ENCODE measurements at places on chromosomes 3 and 15.

DNA sequence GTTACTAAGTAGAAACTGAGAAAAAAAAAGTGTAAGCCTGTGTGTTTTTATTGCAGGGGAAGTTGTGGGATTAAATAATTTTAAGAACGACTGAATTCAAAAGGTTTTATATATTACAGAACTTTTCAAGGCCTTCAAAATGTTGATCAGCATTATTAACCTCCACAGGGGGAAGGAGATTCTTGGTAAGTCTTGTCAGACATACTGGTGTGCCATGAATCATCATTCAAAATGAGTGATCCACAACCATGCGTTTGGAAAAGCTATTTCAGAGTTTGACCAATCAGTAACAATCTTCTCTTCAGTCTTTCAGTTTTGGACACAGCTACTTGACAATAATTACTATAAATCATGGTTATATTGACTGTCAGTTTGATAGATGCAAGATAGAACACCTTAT is 70.2 kb downstream of the ADAMTS9 start:
- DNase-seq, result no peak

GRCh38 chr3:115341208-115341607 is 194.1 kb upstream of the ZBTB20 start:
- no peak for DNase-seq

- DNase-seq, result no peak
These were observed 46.2 kb downstream of the SEMA3G start for GRCh38 chr3:52398670-52399081.

GRCh38 chr15:68192117-68192516 is 13.0 kb downstream of the CALML4 start:
- DNase-seq, result no peak

DNA sequence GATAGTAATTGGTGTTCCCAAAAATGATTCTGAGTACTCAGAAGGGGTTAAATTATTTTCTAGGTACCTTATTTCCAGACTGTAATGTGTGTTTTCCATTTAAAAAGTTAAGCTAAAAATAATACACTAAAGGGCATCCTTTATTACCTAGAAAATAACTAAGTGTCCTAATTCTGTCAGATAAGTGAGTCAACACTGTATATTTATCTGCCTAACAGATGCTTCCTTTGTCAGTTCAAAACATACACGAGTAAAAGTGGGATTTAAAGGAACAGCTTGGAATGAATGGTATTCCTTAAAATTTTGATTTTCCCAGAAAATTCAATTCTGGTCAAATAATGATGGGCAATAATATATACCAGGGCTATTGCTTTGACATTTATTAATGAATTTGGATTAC is 78.3 kb downstream of the ADAMTSL3 start:
- no peak for DNase-seq

DNA sequence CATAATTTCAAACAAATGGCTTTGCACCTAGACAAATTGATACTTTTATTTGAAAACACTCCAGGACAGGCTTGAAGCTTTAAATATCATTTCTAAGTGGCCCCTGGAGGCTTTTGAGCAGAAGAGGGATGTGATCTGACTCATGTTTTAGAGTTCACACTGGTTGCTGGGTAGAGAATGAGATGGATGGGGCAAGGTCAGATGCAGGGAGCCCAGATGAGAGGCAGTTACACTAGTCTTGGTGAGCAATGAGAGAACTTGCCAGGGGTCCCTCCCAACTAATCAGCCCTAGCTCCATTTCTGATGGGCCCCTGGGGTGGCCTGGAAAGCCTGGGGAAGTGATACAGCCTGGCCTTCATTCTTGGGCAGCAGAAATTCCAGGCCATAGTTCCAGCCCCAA is 190.4 kb downstream of the MEGF11 start:
- no peak for DNase-seq

DNA sequence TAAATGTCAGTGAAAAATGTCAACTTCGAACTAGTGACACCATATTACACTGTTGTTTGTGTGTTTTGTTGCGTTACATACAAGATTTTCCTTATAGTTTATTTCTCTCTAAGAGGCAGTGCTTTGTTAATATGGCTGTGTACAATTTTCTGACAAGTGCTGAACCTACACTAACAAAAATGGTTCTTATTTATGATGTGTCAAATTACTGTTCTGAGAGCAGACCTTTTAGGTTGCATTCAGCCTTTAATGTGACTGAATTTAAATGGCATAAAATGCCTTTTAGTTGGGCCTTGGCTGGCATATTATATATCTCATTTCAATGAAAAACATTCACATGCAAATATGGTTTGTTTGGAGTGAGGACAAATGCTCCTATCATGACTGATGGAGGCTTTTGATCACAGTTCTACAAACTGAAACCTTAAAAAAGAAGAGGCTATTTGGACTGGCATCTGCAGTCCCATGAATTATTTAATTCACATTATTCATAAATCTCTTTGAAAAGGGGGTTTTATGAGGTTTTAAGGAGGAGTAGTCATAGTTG is 750.6 kb downstream of the CADM2 start:
- DNase-seq, result no peak

DNA sequence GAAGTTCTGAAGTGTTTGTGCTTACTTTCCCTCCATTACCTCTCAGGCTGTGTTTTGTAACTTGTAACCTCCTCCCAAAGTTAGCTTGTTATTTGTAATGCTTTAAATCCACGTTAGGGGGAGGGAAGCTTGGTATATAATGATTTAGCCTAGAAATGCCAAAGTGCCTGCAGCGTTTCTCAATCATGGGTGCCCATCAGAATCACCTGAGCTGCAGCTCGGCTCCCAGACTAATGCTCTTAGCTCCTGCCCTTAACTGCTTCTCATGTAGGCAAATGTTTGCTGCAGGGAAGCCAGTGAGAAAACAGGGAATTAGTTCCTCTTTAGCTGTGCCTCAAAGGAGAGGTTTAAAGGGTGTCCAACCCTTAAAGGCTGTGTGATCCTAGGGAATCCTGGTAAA is 219.2 kb upstream of the NAALADL2 start:
- no peak for DNase-seq

DNA sequence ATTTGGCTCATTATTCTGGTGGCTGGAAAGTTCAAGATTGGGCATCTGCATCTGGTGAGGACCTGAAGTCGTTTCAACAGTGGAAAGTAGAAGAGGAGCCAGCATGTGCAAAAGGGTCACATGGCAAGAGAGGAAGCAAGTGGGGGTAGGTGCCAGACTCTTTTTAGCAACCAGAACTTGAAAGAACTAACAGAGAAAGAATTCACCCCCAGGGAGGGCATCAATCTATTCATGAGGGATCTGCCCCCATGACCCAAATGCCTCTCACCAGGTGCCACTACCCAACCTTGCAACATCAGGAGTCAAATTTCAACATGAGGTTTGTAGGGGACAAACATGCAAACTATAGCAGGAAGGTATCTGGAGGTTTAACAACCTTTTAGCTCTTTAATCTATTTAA is 10.3 kb upstream of the RYK start:
- DNase-seq, result no peak

DNA sequence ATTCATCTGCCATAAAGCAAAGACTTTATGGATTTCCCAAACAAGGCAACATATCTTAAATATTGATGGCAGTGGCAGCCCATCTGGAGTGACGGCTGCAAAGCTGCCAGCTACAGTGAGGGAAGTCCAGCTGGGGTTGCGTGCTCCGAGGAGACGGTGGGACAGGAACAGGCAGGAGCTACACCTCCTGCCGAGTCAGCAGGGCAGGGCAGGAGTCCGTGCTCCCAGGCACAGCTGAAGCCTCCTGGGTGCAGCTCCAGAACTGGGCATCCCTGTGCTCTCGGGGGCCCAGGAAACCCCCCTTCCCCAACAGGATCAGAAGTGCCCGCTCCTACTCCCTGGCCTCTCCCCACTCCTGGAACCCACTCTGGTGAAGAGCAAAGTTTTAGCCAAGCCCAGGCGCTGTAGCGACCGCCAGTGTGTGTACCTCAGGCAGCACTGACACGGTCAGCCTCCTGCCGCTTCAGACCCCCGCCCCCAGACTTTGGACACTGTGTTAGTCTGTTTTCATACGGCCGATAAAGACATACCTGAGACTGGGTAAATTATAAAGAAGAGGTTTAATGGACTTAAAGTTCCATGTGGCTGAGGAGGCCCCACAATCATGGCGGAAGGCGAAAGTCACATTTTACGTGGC is 556.4 kb upstream of the CCDC54 start:
- DNase-seq, result no peak

DNA sequence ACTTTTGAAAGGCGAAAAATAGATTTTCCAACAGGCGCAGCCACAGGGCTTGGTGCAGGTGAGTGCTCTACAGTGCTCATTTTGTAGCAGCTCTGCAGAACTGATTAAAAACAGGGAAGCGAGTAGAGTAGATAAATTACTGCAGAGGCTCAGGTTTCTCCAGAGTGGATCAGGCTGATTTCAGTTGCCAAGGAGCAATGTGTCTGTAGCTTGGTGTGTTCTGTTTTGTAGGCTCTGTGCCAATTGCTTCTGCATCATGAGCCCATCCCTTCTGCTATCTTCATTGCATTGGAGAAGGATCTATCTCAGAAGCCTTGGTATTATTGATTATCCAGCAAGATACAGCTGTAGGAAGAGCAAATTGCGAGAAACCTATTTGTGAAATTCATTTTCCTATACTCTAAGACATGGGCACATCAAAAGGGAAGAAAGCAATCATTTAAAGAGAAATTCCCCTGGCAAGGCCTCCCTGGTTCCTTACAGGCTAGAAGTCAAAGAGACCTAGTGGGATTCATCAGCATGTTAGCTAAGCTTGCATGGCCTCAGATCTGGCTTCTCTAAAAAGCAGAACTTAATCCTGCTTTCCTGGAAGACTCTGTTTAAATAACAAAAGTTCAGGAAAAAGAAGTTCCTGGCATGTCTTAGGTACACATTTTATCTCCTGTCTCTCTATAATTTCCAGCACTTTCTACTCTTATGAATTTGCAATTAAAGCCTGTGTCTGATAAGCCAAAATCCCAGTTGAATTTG is 432.4 kb upstream of the ATP10A start:
- DNase-seq, result no peak

DNA sequence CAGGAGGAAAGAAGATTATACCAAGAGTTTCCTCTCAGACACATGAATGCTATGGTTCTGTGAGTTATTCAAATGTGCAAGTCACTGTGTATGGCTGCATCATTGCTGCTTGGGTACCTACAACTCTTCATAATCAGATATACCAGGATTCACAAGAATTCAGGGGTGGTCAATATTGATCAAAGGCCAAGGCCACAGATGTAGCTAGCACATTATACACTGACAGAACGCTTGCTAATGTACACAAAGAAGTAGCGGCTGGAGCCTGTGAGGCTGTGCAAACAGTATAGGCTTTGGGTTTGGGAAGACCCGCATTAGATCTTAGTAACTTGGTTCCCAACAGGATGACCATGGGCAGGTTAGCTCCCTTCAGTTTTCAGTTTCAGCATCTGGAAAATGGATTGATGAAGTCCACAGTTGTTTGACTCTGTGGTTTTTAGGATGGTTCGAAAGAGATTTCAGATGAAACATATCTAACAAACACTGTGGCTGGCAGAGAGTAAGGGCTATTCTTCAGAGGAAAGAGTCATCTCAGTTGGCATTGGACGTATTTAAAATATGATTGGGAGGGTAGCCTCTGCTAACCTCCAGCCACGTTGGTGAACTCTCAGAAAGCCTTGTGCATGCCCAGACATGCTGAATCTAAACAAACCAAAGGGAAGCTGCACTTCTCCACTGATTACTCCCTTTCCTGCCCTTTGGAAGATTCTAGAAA is 748.7 kb upstream of the CFAP20DC start:
- no peak for DNase-seq

GRCh38 chr3:29606416-29606815 is 325.5 kb downstream of the RBMS3 start:
- DNase-seq, result no peak

- DNase-seq, result no peak
These were observed 48.3 kb downstream of the MITF start for GRCh38 chr3:69787436-69788168.

DNA sequence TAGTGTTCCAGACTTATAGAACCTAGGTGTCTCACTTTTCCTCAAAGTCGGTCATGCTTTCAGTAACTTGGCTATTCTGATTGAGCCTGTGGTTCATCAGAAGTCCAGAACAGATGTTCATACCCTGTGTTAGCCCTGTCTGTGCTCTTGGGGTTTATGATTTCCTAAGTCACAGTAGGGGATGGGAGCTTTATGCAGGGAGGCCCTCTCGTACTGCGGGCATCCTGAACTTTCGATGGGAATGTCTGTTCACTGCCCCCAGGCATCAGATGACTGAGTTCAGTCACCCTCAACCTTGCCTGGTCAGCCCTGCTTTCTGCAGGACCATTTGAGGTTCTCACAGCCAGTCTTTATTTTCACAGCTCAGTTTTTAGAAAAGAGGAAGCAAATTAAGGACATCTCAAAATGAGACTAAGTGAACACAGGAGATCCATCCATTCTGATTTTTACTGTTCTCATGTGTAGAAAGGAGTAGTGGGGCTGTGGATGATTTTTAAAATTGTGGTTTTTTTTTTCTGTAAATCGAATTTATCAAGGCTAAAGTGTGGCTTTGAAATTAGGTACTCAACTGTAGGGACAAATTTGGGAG is 71.3 kb downstream of the CMTM8 start:
- DNase-seq, result no peak

DNA sequence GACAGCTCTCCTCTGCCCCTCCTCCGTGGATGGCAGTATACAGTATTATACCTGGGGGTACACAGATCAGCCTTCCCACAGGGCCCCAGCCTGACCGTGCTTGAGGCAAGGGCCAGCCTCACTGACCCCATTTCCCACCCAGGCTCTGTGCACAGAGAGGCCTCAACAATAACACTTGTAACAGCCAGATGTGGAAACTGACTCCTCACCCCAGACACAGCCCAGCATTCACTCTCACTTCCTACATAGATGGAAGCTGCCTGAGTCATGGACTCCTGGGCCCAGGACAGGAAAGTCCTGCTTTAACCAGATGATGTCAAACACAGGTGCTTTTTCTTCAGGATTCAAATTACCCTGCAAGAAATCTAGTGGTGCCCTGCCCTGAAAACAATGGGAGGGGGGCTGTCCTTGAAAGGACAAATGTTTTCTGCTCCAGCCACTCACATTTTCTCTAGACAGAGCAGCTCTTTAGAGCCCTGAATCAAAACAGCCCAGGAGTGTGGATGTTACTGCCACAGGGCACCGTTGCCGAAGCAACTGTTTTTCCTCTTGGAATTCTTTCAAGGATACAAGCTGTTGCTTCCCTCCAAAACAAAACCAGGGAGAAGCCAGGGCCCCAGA is 16.4 kb downstream of the CCDC12 start:
- DNase-seq, result no peak

DNA sequence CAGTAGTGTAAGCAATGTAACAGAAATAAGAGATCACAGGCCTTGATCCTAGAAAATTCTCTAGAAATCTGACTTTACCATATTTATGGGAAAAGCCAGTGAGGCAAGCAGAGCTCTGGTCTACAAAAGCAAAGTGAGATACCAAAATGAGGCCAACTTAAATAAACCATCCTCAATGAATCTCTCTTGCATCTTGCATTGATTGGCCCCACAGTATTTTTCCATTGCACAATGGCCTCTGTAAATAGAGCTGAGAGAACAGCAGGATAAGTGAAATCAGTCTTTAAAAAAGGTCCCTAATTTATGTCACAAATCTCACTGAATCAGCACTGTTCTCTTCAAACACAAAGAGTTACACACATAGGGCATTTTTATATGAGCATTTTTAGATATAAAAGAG is 8.9 kb downstream of the CFAP20DC start:
- no peak for DNase-seq

- no peak for DNase-seq
These were observed 46.1 kb downstream of the CACNA2D3 start for GRCh38 chr3:54168451-54168850.

- DNase-seq, result no peak
These were observed 708 bp downstream of the SEC22A start for GRCh38 chr3:123202451-123202850.

GRCh38 chr15:70967646-70968045 is 75.0 kb downstream of the LRRC49 start:
- no peak for DNase-seq

GRCh38 chr15:66572146-66572545 is 6.3 kb upstream of the LCTL start:
- DNase-seq, result no peak

Data from stimulated activated CD8-positive, alpha-beta memory T cell treated with anti-CD3 and anti-CD28 coated beads, Interleukin-12 subunit alpha, Interleukin-12 subunit beta, amount 100 ng/mL, for 1 hour (primary cell).